ENCODE measurements at places on chromosomes 13 and 19.

DNA sequence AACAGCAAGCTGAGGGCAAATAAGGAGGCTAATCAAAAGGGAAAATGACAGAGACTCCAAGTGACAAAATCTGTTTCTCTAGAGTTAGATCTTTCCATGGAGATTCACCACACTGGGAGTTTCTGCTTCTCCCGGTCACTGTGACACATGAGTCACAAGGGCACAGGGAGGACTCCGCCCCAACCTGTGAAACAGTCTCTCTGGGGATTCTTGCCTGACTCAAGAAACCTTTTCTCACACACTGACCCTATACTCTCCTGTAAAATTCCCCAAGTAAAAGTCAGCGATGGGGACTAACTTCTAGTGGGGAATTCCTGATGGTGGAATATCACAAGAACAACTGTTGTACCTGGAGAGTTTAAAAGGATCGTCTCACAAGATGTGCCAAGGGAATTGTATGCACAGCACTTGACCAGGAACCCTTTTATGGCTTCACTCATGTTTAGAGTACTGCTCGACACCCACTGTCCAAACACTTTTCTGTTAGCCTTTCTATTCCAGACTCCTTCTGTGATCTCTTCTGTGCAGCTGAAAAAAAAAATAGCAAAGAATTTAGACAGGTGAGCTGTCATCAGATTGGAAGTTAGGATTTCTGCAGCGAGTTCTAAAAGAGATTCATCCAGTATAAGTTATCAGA, 46.8 kb upstream of the URAD start:
- no peak for DNase-seq

GRCh38 chr19:51689751-51690453, 3.2 kb upstream of the SPACA6 start:
- DNase-seq = no peak

DNA sequence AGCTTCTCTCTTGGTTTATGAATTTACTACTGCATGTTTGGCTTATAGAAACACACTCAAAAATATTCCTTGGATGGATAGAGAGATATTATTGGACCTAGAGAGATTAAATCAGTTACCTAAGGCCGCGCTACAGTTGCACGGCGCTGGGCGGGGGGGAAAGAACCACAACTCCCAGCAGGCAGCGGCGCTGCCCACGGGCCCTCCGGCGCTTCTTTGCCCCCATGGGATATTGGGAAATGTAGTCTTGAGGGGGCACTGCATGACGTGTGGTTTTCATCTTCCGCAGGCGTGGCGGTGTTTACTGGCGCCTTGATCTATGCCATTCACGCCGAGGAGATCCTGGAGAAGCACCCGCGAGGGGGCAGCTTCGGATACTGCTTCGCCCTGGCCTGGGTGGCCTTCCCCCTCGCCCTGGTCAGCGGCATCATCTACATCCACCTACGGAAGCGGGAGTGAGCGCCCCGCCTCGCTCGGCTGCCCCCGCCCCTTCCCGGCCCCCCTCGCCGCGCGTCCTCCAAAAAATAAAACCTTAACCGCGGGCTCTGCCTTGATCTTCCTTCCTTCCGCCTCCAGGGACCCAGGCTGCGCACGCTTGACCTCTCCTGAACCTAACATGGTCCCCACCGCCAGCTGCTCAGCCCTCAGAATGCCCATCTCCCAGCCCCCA, 4.8 kb downstream of the EMP3 start:
- peak; percentile 92 for DNase-seq

DNA sequence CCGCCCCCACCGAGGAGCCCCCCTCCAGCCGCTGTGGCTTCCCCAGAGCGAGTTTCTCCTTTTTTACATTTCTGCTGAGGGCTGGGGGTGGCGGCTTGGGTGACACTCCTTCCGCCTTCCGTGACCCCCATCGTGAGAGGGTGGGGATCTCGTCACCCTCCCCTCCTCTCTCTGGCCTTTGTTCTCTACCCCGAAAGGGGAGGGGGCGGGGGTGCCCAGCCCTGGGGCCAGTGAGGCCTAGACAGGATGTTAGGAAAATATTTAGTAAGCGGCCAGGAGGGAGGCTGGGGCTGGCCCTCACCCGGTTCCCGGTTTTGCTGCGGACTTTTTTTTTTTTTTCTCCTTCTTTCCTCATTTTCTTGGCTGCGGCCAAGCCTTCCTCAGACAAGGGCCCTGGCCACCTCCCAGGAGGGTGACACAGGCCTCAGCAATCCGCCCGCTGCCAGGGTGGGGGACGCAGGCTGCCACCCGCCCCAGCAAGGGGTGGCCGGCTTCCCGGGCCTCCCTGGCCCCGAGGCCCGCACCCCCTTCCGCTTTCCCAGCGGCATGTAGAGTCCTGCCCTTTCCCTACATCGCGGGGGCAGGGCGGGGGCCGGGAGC, 3.9 kb downstream of the MIDN start:
- peak; percentile 87 for DNase-seq

- DNase-seq = peak; percentile 52
Observed at GRCh38 chr19:2282062-2282861, at the start of gene PEAK3. Gene PEAK3 (minus strand): TSS chr19:2282175. CDS start chr19:2280931, 1,244 bp downstream.

DNA sequence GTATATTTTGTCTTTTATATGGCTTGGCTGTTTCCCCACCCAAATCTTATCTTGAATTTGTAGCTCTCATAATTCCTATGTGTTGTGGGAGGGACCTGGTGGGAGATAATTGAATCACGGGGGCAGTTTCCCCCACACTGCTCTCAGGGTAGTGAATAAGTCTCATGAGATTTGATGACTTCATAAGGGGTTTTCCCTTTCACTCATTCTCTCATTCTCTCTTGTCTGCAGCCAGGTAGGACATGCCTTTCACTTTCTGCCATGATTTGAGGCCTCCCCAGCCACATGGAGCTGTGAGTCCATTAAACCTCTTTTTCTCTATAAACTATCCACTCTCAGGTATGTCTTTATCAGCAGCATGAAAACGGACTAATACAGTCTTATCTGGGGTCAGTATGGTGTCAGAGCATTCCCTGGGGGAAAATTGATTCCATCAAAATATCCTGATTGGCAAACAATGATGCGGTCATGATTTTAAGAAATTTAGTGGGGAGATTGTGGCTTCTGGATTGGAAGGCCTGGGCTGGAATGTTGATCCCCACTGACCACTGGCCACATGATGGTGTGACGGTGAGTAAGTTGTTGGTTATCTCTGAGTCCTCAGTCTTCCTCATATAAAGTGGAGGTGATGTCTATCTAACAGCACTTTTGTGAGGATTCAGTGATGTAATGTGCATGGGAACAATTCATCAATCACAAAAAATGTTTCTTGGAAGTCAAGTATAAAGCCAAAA, 27.5 kb upstream of the ANKRD10 start:
- no peak for DNase-seq

DNA sequence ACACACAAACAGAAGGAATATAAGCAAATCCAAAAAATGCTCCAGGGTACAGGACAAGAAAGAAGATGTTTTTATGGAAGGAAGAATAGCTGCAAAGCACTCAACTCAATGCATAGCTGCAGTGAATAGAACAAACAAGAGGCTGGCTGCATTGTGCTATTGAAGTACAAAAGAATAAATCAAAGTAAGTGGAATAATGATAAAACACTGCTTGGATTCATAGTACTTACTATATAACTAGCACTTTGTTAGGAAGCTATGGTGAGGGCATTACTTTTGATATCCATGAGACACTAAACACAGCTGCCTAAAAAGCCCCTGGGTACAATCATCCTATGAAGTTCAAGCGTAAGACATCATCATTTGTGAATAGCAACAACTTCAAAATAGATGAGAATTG, 350.1 kb downstream of the PCDH9 start:
- no peak for DNase-seq

DNA sequence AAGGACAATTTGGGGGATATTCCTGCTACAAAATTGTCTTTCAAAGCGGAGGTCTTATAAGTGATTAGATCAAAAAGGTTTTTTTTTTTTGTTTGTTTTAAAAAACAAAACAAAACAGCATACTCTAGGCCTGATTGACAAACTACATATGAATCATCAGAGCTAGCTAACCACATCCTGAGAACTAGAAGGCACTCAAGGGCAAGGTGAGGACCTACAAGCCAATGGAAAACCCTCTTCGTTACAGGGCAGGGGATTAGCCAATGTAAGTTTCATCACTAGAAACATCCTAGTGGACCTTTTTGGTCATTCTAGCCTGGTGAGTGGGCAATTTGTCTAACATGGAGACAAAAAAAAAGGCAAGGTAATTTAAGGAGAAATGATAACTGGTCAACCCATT, 428.6 kb downstream of the RFC3 start:
- no peak for DNase-seq

DNA sequence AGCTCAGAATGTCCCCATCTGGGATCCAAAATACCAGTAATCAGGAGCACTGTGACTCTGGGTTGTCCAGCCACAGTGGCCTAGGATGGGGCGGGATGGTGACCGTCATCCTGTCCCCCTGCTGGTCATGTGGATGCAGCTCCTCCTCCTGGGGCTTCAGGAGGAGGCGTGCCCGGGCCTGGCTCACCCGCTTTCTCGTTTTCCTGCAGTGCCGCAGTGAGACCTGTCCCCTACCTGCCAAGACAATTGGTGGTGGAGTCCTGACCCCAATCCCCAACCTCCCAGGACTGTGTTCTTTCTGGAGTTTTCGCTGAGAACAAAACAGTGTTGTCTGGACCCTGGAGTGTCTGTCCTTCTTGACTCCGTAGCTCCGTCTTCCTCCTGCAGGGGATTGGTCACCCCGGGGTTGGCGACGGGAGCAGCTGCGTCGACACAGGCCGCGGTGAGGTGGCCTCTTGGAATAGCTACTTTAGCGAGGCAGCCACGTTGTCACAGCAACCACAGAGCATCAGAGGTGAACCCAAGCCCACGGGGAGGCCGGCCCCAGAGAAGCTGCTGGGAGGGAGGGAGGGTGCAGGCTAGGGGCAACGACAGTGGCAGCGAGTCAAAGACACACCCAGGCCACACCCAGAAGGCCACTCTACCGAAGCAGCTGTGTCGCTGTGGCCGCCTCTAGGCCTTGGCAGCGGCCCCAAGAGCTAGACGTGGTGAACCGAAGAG, 10.2 kb upstream of the EMC10 start:
- no peak for DNase-seq

DNA sequence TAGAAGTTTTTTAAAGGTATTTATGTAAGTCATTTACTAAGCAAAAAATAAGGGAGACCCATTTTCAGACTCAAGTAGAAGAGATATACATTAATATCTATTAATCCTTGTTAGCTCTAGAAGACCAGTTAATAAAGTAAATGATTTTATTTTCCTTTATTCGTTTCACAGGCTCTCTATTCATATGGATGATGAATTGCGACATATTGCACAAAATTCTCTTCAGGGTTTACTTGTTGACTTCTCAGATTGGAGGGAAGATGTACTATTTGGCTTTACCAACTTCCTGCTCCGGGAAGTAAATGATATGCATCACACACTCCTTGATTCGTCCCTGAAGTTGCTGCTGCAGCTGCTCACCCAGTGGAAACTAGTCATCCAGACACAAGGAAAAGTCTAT, 139.3 kb downstream of the FRY start:
- no peak for DNase-seq

DNA sequence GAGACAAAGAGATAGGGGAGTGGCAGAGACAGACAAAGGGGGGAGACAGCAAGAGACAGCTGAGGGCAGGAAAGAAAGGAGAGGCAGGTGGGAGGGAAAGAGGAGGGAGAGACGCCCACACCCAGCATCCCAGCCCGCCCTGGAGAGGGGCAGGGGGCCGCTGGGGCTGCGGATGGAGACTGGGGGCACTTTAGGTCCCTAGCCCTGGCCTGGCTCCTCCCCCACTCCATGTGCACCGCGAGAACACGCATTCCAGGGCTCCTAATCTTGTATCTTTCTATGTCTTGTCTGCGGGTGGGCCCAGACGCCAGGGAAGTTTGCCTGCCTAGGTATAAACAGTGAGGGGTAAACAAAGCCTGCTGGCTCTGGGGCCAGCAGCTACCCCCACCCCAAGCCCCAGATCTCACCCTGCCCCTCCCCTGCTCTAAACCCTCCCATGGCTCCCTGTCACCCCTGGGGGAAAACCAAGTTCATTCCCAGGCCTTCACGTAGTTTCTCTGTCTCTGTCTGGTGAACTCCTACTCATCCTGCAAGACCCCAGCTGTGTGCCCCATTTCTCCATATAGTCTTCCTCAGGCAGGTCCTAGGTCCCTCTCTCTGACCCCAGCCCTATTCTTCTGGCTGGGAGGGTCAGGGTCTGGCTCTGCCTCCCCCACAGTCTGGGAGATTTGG, 5.7 kb downstream of the TLE5 start:
- no peak for DNase-seq

- DNase-seq = no peak
Observed at GRCh38 chr13:102729560-102730270, 34.9 kb upstream of the METTL21C start.

DNA sequence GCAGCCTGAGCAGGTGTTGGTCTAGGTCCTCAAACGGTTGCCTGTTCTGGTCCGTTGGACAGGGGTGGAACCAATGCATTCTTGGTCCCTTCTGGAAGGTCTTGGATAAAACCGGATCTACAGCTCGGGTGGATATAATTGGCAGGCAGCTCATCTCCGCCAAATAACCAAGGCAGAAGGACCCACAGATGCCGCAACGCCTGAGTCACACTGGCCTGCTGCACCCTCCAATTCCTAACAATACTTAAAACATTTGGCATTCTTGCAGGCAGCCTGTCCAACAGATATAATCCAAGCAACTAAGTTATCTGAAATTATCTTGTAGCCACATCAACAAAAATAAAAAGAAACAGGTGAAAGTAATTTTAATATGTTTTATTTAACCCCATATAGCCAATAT, 59.0 kb upstream of the FGF14 start:
- DNase-seq = no peak

DNA sequence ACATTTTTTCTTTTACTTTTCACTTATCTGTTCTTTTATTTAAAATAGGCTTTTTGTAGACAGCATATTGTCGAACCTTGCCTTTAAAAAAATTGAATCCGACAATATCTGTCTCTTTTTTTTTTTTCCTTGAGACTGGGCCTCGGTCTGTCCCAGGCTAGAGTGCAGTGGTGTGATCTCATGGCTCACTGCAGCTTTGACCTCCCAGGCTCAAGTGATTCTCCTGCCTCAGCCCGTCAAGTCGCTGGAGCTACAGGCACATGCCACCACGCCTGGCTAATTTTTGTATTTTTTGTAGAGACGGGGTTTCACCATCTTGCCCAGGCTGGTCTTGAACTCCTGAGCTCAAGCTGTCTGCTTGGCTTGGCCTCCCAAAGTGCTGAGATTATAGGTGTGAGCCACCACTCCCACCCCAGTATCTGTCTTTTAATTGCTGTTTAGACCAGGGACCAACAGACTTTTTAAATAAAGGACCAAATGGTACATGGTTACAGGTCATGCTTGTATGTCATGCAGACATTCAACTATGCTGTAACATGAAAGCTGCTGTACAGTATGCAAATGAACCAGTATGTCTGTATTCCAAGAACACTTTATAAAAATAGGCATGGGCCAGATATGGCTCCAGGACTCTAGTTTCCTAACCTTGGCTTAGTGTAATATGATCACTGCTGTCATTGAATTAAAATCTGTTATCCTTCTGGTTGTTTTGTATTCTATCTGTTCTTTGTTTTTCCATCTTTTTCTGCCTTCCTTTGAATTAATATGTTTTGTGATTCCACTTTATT, 80.3 kb downstream of the GJA3 start:
- DNase-seq = no peak
